ENCODE measurements at places on chromosomes 1 and 21.

DNA sequence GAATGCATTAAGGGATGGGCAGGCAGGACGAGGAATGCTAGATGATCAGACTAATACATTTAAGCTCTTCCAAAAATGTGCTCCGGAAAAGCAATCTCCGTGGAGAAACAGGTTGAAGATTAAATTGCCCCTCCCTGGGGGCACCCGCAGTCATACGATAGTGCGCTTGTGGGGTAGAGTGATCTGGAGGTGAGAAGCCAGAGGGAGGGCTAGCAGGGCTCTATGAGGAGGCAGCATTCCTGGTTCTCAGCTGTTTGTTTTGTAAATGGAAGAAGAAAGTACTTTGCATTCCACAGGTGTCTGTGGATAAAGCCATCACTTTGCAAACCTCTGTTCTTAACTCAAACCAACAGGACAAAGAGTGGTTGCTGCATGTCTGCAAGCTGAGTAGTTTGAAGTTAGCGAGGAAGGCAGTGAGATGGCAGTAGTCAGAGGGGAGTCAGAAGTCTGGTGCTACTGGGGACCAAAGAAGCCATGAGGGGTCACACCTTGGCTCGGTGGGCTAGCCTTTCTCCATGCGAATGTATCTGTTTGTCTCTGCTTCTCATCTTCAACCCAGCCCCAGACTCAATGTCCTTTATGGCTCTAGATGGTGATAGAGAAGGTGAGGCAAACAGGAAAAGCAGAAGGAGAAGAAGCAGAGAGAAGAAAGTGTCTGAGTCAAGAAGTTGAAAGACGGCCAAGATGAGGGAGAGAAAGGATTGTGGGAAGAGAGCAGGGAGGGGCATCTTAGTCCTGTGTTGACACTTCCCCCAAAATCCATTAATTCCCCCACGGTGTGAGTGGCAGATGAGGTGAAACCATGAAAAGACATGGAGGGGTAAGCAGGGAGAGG is 65.2 kb upstream of the GJA8 start:
- no peak for DNase-seq

- no peak for DNase-seq
Measured at GRCh38 chr1:173224280-173224892, 17.3 kb upstream of the TNFSF4 start.

DNA sequence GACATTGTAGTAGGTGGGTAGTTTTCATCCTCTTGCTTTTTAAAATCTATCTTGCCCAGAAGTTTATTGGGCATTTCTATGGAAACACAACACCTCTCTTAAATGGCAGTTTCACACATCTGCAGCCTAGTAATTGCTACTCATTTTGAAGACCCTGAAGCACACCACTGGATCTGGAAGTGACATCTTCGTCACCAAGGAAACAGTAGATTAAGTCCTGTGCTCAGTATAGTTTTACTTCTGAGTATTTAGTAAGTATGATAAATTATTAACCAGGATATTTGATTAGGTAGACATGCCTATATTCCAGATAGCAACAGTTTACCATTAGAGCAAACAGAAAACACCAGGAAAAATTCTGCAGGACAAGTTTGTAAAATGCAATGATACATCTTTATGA is 48.7 kb downstream of the UCK2 start:
- no peak for DNase-seq

GRCh38 chr1:43293176-43293575 is 7.6 kb upstream of the TIE1 start:
- DNase-seq, result no peak

- DNase-seq, result no peak
Measured at GRCh38 chr1:90142697-90143096, 147.8 kb downstream of the ZNF326 start.

GRCh38 chr1:100736324-100736723 is 16.8 kb downstream of the VCAM1 start:
- DNase-seq, result no peak

- no peak for DNase-seq
Measured at GRCh38 chr1:158016651-158017335, 23.3 kb downstream of the KIRREL1 start.

DNA sequence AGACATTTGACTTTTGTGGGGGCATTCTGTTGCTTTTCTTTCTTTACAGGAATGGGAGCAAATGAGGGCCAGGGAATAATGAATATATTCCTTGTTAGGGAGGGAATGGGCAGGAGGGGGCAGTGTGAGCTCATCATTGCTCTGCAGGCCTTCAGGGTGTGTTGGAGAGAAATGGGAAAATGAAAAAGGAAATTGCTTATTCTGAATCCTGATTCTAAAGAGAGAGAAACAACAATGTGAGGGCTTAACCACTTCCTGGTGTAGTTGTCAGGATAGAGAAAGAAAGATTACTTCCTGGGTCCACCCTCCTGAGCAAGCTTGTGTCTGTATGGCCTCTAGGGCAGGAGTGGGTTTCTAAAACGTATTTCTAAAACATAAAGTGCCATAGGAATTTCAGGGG is 28.3 kb downstream of the VANGL2 start:
- no peak for DNase-seq

DNA sequence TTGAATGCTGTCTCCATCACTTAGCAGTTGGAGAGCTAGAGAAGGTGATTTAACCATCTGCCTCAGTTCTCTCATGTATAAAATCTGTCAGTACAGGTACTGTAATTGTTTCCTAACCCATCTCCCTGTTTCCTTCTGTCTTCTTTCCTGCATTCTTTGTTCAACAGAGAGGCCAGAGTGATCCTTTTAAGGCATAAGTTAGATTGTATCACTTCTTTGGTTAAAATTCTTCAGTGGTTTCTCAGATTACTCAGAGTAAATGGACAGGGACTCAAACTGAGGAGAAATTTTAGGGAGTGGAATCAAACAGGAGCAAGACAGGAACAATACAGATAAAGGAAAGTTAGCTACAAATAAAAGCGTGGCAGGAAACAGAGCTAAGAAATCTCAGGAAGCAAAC is 45.2 kb upstream of the SSX2IP start:
- no peak for DNase-seq

DNA sequence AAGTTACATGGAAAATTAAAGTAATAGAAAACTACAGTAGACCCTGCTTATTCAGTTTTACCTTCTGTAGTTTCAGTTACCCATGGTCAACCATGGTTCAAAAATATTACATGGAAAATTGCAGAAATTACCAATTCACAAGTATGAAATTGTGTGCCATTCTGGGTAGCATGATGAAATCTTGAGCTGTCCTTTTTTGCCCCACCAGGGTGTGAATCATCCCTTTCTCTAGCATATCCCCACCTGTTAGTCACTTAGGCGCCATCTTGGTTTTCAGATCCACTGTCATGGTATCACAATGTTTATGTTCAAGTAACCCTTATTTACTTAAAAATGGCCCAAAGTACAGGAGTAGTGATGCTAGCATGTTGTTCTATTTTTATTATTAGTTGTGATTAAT is 3.5 kb upstream of the LRIF1 start:
- DNase-seq, result no peak

DNA sequence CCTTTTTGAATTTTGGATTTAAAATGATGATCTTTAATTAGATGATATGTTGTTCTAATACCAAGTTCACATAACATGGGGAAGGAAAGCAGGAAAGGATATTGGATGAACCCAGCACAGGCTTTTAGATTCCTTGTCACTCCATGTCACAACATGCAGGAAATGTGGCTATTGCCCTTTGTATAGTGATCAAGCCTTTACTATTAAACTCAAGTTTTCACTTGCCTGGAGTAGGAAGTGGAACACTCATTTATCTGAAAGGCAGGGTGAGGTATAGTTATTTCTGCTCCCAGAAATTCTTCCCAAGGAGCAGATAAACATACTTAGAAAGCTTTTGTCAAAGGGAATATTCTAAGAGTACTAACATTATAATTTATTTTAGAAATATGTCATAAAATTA is 37.2 kb upstream of the BCAS2 start:
- DNase-seq, result no peak

DNA sequence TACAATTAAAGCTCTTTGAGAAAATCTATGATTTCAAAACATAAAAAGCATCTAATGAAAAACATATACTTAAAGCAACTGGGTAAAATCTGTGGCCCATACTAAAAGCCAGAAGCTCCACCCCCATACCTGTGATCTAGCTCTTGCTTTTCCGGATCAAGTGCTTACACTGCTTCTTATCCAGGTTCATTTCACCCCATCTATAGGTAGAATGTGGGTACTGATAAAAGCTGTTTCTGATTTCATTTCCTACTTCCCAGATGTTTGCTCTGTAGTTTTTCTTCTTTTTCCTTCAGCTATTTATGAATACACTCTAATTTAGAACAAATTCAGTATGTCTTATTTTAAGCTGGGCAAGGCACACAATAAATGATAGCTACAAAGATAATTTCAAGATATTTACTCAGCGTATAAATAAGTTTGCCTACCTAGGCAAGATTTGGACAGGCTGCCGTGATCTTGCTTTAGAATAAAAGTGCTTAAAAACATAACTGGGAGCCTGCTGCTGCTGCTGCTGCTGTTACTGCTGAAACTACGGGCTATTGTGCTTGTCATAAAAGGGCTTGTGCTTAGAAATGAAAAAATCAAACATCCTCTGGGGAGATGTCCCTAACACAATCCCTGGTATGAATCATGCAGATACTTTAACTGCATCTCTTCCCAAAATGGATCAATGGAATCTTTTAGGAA is 2.1 kb downstream of the SIPA1L2 start:
- no peak for DNase-seq

DNA sequence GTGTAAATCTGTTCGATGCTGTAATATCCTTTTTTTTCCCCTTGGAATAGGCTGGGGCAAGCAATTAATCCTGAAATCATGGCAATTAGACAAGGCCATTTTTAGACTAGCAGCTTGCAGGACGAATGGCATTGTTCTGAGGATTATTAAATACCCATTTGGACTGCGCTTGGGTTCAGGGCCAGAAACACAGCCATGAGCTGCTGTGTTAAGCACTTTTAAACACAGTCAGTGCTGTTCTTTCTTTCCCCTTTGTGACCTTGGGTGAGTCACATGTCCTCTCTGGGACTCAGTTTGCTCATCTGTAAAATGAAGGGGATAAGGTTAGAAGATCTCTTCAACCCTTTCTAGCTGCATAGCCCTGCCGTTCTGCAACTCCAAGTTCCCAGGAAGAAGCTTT is 58.6 kb upstream of the C8B start:
- DNase-seq, result no peak

DNA sequence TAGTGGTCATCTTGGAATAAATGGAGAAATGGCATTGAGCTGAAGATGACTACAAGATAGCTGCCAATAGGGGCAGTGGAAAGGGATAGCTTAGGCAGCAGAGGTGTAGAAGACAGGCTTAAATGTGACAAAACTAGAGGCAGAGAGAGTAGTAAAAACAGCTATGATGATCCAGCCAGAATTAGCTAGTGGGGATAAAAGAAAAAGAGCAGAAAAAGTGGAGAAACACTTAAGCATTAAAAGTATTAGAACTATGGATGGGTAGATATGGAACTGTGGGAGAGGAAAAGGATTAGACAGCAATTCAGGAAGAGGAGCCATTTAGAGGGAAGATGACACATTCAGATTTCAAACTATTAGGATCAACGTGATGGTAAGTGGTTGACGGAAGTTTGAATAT is 202.5 kb upstream of the SAMSN1 start:
- DNase-seq, result no peak

All from stimulated activated CD4-positive, alpha-beta T cell treated with anti-CD3 and anti-CD28 coated beads, Interleukin-1b, Interleukin-23, amount 100 ng/mL, for 24 hours (primary cell).